Right ventricle myocardium inferior (tissue), 1 donor: ENCODE measurements at places on chromosomes 2 and 18. TPM values are rescaled to one million over a fixed set of nuclear protein-coding genes. Genes with fewer than 3 reads are reported as not detected.
A peak's percentile ranks its signal among the peaks of the same experiment; 100 is the strongest.

GRCh38 chr2:112584891-112585250, 462 bp downstream of the CHCHD5 start:
- no peak for DNase-seq

Gene SLC11A1
- total RNA-seq, result 5.4 TPM

- no peak for DNase-seq
Measured at GRCh38 chr18:22882084-22882483, 51.0 kb upstream of the RBBP8 start.

DNA sequence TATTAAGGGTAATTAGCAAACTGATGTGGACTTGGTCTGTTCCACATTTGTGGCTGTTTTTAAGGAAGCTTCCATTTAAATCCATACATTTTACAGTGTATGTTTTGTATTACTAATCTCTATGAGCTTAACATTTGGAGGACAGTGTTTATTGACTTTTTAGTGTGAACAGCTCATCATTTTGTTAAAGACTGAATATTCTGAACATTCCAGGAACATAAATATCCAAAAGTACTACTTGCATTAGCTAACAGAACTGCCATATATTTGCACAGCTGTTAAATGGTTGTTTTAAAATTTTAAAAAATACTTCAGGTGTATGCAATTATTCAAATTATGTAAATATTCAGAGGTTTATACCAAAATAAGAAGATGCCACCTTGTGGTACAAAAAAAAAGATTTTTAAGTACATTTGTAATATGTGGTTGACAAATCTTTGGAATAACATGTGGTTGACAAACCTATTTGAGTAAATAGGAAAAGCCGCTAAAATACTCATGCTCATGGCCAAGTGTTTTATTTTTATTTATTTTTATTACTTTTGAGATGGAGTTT, 439.7 kb upstream of the FANCL start:
- no peak for DNase-seq

GRCh38 chr18:2387588-2387987, 183.7 kb downstream of the METTL4 start:
- no peak for DNase-seq

DNA sequence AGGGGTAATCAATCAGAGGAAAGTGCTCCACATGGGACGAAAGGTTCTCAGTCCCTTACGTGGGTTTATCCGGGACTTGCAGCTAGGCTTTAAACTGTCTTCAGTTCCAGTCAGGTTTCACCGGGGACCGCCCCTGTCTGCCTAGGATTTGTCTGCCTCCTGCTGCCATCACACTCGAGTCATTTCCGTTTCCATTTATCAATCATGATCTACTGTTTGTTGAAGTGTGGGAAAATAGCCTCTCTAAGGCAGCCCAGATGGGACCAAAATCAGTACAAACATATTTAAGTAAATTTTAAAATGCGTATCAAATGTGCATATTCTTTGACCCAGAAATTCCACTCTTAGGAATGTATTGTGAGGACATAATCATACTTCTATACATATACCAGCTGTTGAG, 10.5 kb downstream of the TRAPPC12 start:
- DNase-seq, result no peak

DNA sequence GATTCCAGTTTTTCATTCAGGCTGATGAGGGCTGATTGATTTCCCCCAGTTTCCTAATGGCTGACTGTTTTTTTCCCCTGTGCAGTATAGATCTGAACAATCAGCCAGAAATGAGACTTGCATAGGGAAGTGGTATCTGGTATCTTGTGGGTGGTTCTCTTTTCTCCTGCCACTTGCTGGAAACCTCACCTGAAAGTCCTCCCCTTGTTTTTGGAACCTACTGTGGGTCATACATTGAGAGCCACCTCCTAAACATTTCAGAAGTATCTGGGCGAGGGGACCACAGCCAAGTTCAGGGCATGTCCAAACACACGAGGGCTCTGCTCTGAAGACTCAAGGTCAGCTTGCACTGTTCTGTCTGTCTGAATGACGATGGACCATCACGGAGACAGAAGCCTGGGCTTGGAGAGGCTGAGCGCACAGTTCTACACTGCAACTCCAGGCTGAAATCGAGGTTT, 19.3 kb downstream of the ALPK2 start:
- no peak for DNase-seq

DNA sequence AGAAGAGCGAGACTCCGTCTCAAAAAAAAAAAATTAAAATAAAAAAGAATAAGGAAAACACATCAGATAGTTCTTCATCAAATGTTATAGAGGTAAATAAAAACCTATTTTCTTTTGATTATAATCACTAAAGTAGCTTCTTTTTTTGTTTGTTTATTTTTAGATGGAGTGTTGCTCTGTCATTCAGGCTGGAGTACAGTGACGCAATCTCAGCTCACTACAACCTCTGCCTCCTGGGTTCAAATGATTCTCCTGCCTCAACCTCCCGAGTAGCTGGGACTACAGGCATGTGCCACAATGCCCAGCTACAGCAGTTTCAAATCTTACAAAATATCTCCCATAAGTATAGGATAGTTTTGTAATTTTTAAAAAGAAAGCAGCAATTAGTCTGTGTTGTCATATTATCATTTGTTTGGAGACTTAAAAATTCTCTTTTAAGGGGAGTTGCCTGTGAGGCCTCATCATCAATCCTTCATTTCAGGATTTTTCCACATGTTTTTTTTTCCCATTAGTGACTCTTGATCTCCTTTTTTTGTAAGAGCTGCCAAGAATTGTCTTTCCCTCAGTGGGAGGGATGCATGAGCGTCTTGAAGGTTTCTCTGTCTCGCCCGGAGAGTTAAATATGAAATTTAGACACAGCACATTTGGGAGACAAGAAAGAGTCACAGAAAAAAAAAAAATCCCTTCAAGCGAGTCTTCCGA, 275.9 kb downstream of the CDCA7 start:
- no peak for DNase-seq

DNA sequence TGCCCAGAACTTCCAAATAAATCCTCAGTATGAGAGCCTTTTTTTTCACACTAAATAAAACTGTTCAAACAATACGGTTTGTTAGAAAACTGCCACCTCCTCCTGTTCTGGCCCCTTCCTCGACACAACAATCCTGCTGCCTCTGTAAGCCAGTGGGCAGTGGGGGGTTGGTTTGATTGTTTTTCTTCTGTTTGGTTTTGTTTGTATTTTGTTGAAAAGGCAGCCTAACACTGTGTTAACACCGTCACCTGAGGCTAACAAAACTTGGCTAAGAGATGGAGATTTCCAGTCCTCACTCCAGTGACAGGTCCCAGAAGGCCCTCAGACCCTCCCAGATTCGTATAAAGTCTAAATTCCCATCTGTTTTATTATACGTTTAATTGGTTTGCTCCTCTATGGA, 402.1 kb downstream of the ZNF521 start:
- DNase-seq, result no peak

DNA sequence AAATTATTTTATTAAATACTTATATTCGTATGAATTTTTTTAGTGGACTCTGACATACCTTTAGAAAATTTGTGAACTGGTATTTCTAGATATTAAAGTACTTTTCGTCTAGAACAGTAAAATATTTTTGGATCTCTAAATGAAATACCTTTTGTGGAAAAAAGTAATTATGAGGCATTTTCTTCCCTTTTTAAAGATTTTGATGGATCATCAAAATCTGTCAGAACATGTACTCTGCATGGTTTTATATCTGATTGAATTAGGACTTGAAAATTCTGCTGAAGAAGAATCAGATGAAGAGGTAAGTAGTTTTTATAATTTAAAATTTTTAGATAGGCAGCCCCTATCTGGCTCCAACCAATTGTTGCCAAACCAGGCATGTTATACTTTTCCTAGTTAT, 118.8 kb downstream of the UBR3 start:
- no peak for DNase-seq

DNA sequence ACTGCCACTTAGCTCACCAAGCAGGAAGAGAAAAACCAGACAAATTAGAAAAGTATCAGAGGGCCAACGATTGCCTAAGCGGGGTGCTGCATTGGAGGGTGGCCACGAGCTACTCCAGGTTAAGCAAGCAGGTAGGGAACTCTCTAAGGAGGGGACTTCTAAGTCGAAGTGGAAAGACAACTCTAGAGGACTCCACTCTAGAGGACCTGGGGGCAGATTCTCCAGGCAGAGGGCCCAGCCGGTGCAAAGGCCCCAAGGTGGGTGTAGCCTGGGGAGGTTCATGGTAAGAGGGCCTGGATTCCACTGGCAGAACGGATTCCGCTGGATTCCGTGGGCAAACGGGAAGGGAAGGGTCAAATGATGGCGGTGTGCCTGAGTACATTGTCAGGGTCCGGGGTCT, 12.7 kb downstream of the FBLN7 start:
- no peak for DNase-seq

Gene RAB27B
- total RNA-seq, result 0.08 TPM

Gene DIPK1C
- total RNA-seq, result 4.6 TPM

DNA sequence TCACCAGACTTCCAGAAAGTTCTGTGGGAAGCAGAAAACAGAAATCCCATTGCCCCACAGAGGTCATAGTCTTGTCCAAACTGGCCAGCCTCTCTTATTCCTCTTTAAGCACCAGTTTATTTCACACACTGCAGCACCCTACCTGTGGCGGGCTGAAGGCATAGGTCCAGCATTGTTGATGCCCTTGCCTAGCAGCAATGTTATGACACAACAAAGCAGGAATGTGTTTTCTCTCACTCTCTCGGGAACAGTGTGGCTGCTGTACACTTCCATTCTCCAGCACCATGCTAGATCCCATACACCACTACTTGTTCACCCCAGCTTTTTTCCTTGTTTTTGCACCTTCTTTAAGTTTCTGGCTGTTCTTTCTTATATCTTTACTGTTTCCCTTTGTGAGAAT, 181.6 kb downstream of the DNAH6 start:
- no peak for DNase-seq

DNA sequence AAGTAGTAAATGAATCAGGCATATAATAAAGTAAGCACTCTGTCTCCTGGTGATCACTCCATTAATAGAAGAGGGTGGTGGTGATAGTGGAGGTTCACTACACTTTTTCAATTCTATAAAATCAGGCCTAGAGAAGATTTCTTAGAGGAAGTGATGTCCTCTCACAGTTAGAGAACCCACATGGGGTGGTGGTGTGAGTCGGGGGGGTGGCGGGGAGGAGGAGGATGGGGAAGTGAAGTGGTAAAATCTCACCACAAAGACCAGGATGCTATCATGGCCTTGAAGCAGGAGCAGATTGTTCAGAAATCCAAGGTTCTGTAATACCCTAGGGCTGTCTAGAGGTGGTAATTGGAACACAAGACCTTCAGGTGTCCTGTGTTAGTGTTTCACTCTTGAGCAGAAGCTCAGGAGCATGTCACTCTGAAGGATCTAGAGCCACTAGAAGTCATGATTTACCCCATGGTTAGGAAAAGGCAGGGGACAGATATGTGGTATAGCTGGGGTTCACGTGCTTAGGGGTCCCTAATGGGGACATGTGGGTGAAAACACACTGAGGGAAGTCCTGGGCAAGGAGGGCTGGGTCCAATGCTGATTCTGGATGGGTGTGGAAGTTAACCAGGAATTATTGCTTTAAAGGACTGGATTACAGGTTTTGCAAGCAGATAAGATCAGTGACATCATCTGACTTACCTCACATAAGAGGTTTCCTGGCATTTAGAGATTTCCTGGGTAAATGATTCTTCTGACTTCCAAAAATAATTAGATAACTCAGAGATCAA, 31.0 kb downstream of the RNF125 start:
- peak; percentile 79 for DNase-seq

DNA sequence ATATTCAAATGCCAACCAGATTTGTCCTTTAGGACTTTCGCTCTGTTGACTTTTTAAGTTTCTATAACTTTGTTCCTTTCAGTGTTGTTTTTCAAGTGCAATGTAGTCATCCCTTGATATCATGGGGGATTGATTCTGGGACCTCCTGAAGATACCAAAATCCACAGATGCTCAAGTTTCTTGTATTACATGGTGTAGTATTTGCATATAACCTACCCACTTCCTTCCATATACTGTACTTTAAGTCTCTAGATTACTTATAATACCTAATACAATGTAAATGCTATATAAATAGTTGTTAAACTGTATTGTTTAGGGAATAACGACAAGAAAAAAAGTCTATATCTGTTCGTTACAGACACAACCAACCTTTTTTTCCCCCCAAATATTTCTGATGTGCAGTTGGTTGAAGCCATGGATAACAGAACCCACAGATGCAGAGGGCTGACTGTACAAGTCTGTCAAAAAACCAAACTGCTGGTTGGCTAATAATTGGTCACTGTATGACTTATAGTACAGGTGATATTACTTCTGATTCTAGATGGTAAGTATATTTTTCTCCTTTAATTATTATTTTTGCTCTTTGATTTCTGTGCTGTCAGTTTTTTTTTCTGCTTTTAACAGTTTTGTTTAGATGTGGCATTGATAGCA, 201.7 kb upstream of the STON1 start:
- DNase-seq, result no peak

Gene GREB1L
- 6.4 TPM for total RNA-seq

GRCh38 chr18:6001867-6002266, 106.5 kb upstream of the TMEM200C start:
- no peak for DNase-seq

Gene DNAH7
- 0.05 TPM for total RNA-seq

DNA sequence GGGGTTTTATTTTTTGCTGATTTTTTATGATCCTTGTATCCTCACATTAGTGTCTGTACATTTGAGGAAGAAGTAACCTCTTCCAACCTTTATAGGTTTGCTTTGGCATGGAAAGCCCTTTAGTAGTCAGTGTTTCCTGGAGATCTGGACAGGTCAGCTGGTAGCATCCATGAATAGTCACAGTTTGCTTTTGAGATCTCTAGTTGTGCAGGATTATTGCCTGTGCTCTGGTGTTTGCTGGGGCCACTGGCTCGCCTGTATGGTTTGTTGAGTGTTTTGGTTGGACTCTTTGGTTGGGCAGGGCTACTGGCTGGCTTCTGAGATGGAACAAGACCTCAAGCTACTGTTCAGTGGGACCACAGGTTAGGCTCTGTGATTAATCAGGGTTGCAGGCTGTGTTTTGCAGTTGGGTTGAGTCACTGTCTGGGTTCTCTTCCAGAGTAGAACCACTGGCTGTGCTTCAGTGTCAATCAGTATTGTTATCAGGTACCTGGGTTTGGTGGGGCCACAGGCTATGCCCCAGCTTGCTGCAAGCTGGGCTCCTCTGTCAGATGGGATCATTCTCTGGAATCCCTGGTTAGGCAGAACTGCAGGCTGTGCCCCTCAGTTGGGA, 20.0 kb downstream of the SP140L start:
- no peak for DNase-seq

DNA sequence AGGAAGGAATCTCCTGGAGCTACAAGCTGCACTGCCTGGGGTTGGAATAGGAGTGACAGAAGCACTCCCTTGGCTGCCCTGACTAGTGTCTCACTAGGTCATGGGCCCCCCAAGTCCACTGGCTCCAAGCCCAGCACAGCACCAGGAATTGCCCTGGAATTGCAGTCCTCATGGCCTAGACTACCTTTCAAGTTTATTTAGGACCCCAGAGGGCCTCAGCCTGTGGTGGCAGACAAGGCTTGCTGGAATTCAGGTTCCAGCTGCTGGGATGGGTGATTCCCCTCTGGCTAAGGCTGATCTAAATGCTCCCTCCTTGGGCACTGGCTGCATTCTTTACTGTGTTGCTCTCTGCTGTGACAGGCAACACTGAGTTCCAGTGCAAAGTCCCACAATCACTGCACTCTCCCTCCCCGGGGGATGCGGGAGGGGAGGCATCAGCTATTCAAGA, 14.0 kb downstream of the STRADB start:
- no peak for DNase-seq

Gene HAT1
- total RNA-seq, result 34.8 TPM

- no peak for DNase-seq
Measured at GRCh38 chr2:234458466-234458865, 38.4 kb downstream of the ARL4C start.

Gene IL1RN
- total RNA-seq, result 0.89 TPM

Gene SKOR2
- total RNA-seq, result not detected

GRCh38 chr2:161004379-161004778, 155.8 kb upstream of the TANK start:
- DNase-seq, result no peak
